ENCODE measurements at places on chromosomes 5 and 9. TPM values are rescaled to one million over a fixed set of nuclear protein-coding genes. Genes with fewer than 3 reads are reported as not detected.

- no peak for DNase-seq
Observed at GRCh38 chr5:91484662-91485061, 101.5 kb upstream of the ARRDC3 start.

- DNase-seq, result no peak
Observed at GRCh38 chr5:1779782-1780613, 19.6 kb downstream of the MRPL36 start.

- DNase-seq, result no peak
Observed at GRCh38 chr5:72468024-72468423, 39.2 kb downstream of the ZNF366 start.

DNA sequence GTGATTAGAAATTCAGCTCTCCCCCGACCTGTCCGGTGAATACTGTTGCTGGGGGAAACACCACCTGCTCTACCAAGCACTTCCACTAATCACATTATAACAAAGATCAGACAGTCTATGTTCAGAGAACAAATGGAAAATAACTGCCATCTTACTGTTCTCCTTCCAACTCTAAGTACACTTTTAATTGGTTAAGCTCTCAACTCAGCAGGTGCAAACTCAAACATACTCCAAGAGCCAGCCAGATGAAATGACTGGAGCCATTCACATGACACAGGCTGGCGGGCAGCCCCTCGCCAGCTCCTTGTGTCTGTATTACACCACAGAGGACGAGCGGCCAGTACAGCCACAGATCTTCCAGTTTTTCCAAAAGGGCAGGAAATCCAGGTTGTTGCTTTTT is 16.1 kb downstream of the LIFR start:
- no peak for DNase-seq

- no peak for DNase-seq
Observed at GRCh38 chr5:137329586-137330296, 169.4 kb downstream of the SPOCK1 start.

DNA sequence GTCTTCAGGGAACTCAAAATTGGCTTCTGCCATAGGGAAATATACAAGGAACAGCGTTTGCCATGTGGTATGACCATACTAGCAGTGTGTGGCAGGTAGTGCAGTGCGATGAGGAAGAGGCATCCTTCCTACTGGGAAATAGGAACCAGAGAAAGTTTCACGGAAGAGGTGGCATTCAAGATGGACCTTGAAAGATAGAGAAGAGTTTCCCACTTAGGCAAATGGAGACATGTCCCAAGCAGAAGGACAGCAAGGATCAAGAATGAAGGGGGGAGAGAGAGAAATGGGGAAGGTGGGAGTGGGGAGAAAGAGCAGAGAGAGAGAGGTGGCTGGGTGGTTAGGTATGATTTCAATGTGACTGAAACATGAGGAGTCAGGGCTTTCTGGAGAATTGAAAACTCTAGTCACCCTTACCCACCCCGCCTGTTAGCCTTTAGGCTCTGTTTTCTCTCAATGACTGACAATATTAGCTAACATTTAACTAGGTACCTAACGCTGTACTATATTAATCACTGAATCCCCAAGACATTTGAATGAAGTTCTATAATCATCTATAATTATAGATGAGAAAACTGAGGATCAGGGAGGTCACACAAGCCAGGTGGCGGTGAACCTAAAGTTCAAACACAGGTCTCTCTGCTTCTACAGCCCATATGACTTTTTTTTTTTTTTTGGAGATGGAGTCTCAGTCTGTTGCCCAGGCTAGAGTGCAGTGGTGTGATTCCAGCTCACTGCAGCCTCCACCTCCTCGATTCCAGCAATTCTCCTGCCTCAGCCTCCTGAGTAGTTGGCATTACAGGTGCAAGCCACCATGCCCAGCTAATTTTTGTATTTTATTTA is 171.3 kb downstream of the NR3C1 start:
- DNase-seq, result no peak

DNA sequence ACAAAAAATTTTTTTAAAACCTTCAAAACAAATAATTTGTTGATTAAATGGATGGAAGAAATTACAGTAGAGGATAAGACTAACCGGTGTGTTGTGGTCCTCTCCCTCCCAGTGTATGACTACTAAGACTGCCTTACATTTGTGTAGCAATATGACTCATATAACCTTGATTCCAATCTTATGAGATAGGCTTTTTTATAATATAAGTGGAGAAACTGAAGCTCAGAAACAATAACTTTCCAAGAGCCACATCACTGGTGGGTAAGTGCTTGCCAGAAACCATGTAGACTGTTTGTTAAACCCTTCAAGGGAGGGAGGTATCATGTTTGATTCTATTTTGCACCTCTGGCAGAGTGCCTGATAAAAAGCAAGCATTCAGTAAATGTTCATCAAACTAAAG is 47.5 kb downstream of the NLN start:
- DNase-seq, result no peak

DNA sequence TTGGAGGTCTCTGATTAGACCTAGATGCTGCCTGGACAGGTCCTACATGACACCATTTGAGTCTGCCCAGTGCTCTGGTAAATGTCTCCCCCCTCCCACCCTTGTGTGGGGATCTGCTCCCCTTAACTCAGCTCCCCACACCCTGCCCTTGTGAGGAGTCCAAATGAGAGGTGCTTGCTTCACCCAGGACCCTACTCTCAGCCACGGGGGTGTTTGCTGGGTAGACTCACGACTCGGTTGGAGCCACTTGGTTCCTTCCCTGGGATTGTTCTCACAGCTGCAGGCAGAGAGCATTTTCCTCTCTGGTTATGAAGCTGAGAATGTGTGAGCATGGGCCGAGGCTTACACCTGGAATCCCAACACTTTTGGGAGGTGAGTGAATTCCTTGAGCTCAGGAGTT is 204.7 kb downstream of the CDK5RAP2 start:
- no peak for DNase-seq

DNA sequence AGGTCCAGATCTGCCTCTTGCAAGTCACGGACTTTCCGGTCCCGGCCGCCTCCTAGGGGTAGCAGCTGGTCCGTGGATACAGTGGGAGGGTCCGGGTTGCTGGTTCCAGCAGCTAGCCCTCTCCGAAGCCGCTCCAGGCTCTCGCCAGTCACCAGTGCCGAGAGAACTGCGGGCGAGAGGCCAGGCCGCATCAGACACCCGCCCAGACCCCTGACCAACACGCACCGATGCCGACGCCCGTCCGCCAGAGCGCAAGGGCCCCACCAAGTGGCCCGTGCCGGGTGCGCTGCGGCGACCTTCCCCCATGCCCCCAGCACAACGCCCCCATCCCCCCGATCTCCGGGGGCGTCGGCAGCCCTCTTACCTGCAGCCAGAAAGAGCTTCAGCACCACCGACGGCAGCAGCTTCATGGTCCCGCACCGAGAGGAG is 470 bp downstream of the HBEGF start:
- no peak for DNase-seq

DNA sequence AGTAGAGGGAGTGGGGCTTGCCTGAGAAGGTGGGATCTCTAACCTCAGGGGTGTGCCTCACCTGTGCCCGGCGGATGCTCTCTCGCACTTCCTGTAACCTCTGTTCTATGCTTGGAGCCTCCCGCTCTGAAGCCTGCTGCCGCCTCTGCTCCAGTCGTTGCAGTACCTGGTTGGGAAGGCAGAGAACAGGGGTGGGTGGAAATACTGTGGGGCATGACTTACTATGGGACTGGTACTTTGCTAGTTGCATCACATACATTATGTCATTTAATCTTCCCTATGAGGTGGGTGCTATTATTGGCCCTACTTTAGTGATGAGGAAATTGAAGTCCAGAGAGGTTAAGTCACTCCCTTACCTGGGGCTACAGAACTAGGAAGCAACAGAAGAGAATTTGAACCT is 5.2 kb downstream of the FCHSD1 start:
- DNase-seq, result no peak

- DNase-seq, result no peak
Observed at GRCh38 chr9:138064547-138064946, 187.0 kb downstream of the CACNA1B start.

- no peak for DNase-seq
Observed at GRCh38 chr9:119907056-119907455, 537.8 kb upstream of the BRINP1 start.

GRCh38 chr5:108036482-108036881 is 345.4 kb downstream of the FBXL17 start:
- DNase-seq, result no peak

- DNase-seq, result no peak
Observed at GRCh38 chr9:75871624-75872023, 18.8 kb upstream of the PCSK5 start.

DNA sequence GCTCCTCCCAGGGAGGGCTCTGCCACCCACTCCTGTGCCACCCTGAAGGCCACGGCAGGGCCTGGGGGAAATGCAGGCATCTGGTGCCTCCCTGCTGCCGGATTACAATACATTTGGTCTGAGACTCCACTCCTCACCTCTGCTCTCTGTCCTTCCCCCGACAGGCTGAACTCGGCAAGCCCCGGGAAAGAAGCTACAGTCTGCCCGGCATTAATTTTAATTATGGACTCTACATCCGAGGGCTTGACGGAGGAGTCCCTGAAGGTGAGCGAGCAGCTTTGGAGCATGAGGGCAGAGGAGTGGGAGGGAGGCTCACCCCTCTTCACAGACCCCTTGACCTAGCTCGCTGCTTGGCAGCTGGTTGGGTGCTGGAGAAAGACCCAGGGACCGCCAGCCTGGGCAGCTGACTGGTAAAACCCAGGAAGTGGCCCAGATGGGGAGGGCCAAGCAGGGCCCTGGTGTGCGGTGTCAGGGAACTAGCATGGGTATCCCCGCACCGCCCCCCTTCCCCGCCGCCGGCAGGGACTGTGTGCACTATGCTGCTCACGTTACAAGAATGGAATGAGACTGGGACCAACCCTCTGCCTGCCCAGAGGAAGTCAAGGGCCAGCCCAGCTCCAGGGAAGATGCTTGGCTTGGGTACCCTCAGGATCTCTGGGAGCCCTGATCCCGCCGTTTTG is 83.7 kb upstream of the BARHL1 start:
- DNase-seq, result no peak

GRCh38 chr5:143019614-143020515 is 249.7 kb downstream of the ARHGAP26 start:
- DNase-seq, result no peak

DNA sequence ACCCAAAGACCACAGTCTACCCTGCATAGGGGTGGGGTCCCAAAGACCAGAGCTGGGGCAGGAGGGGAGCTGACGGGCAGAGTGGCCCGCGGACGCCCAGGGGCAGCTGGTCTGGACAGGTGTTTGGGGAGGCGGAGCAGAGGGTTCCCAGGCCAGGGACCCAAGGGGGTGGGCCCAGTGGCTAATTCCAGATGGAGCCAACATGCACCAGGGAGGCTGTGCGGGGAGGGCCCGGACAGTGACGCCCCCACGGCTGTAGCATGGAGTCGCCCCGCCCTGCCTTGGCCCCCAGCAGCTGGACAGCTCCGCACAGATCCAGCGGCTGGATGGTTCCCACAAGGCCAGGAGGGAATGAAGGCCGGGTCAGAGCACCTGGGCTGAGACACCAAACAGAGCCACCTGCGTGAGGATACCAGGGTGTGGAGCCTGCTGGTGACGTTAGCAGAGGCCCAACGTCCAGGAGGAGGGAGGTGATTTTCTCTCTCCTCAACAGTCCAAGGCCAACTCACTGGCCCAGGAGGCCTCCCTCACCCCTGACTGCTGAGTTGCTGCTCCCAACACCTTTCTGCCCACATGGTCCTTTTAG is 55.3 kb upstream of the EGFL7 start:
- no peak for DNase-seq

GRCh38 chr5:145951071-145951470 is 14.7 kb downstream of the SH3RF2 start:
- no peak for DNase-seq

DNA sequence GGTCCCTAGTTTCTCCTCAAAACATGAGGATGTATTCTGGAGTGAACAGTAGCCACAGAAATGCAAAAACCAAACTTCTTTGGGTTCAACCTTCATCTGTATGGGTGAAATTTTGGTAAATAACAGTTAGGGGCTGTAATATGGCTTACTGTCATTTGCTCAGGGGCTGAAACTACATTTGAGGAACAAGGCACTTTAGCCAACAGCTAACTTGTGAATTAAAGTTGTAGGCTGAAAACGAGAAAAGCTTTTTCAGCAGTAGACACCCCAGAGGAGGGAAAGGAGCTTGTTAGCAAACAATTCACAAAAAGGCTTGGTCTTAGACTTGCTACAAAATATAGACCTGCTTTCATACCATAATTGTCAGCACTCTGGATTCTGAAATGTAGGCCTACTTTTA is 6.6 kb downstream of the TMEM171 start:
- no peak for DNase-seq

GRCh38 chr5:137486707-137487106 is 12.4 kb downstream of the SPOCK1 start:
- no peak for DNase-seq

DNA sequence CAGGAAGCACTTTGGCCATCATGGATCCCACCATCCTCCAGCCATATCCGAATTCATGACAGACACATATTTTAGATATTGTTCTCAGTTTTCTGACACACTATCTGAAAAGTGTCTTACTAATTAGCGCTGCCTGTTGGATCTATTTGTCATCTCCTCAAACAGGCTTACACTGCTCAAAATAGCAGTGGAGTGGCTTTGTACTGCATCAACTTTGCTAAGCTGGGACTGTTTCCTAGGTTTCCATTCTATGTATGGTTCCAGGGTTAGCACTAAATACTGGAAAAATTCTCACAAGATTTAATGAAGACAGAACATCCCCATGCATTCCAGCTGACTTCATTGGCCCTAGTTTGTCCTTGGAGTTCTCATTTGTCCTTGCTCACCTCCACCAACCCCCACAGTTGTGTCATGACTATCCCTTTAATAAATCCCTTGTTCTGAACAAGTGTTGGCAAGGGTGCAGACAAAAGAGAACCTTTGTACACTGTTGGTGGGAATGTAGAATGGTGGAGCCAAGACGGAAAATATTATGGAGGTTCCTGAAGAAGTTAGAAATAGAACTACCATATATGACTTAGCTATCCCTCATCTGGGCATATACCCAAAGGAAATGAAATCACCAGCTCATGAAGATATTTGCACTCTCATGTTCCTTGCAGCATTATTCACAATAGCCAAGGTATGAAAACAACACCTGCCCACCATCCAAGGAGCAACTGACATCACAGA is 136.5 kb upstream of the RAI14 start:
- no peak for DNase-seq

- DNase-seq, result no peak
Observed at GRCh38 chr9:128340691-128341434, 536 bp downstream of the SLC27A4 start.

GRCh38 chr9:4603830-4604229 is 58.3 kb upstream of the PLPP6 start:
- no peak for DNase-seq

GRCh38 chr9:106718936-106719335 is 144.0 kb upstream of the ZNF462 start:
- no peak for DNase-seq

- no peak for DNase-seq
Observed at GRCh38 chr9:12915366-12915954, 140.6 kb downstream of the LURAP1L start.

GRCh38 chr5:95884511-95884910 is 62.0 kb upstream of the GLRX start:
- DNase-seq, result no peak

- DNase-seq, result no peak
Observed at GRCh38 chr5:134833340-134834032, 12.3 kb upstream of the C5orf24 start.

GRCh38 chr5:55866934-55867333 is 15.8 kb downstream of the IL31RA start:
- DNase-seq, result no peak

The ADAMTS19 gene
- polyA plus RNA-seq, result not detected

The GKAP1 gene
- 3.1 TPM for polyA plus RNA-seq

The ZFP2 gene
- polyA plus RNA-seq, result 0.72 TPM

The KIAA0825 gene
- 1.3 TPM for polyA plus RNA-seq

The PRRT1B gene
- not detected for polyA plus RNA-seq

The IFNA21 gene
- polyA plus RNA-seq, result not detected

The PCDHGB5 gene
- polyA plus RNA-seq, result 0.17 TPM

The BSPRY gene
- 1.3 TPM for polyA plus RNA-seq

The GAS1 gene
- not detected for polyA plus RNA-seq

The PAEP gene
- not detected for polyA plus RNA-seq

The FSTL4 gene
- polyA plus RNA-seq, result not detected

Data from CD4-positive, CD25-positive, alpha-beta regulatory T cell (primary cell).